ENCODE measurements at places on chromosomes 11 and 22.

GRCh38 chr22:32723643-32724042, 77.9 kb upstream of the TIMP3 start:
- no peak for DNase-seq

DNA sequence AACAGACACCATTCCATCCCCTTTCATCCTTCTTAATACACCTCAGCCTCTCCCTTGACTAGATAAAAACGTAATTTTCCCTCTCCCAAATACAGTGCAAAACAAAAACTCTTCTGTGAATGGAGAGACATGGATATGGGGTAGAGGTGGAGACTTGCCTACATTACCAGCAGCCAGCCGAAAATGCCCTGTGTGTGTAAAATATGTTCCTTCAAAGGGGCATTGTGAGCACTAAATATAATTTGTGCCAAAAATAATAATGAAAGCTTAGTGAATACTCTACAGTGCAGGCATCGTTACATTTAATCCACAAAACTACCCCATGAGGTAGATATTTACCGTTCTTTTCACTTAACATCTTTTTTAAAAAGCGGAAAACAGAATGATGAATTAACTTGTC, 1.0 kb upstream of the TRIM44 start:
- no peak for DNase-seq

GRCh38 chr11:120599816-120600420, 88.4 kb downstream of the GRIK4 start:
- no peak for DNase-seq

GRCh38 chr22:27988704-27989103, 69.6 kb upstream of the PITPNB start:
- no peak for DNase-seq

- no peak for DNase-seq
These were observed 855.8 kb upstream of the LRRC4C start for GRCh38 chr11:42315267-42315666.

DNA sequence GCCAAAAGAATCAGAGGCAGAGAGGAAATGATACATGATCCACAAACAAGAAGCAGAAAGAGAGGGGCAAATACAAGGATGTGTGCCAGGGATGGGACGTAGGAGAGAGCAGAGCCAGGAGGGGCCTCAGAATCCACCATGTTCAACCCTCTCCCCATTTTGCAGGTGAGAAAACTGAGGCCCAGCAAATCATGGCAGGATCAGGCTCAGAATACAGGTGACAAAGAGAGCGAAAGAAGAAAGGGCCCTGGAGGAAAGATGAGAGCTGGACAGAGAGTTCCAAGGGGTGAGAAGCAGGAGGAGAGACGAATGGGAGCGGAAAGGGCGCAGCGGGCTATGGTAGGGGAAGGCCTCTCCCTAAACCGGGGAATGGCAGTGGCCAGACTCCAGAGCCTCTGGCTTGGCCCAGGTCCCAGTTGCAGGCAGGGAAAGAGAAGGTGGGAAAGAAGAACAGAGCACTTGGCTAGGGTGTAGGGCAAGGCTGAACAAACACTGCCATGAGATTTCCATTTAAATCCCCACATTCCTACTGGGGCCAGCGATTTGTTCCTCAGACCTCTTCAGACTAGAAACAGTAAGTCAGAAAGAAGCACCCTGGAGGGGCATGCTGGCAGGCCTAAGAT, 44.4 kb upstream of the TSKU start:
- DNase-seq = no peak

DNA sequence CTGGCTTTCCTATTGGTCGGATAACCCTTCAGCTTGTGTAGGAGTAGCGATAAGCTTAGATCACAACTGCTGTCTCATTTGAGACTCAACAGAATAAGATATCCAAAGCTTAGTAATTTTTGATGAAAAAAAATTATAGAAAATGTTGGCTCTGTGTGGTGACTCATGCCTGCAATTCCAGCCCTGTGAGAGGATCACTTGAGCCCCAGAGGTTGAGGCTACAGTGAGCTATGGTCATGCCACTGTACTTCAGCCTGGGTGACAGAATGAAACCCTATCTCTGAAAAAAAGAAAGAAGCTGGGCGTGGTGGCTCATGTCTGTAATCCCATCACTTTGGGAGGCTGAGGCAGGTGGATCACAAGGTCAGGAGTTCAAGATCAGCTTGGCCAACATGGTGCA, 55.6 kb upstream of the RRM1 start:
- DNase-seq = no peak

GRCh38 chr11:68528630-68529029, 68.1 kb downstream of the PPP6R3 start:
- no peak for DNase-seq

GRCh38 chr22:39150848-39151215, 1.6 kb downstream of the CBX7 start:
- no peak for DNase-seq

GRCh38 chr11:60124802-60125432, 36.5 kb downstream of the MS4A2 start:
- no peak for DNase-seq

- no peak for DNase-seq
These were observed 572.9 kb downstream of the NTM start for GRCh38 chr11:131943295-131943694.

DNA sequence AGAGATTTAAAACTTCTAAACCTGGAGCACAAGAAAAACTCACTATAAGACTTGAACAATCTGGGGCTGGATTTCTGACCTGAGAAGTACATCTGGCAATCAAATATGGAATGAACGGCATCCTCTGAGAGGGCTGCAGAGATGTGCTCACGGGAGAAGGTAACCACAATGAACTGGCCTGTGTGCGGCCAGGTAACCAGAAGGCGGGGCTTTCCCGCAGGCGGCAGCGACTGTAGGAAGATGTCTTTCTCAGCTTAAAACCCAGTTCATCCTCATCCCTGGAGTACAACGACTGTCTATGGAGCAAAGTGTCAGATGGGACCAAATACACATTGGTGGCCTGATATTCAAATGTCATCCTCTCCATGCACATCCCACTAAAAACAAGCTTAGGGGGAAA, 24.5 kb downstream of the MICAL3 start:
- no peak for DNase-seq

DNA sequence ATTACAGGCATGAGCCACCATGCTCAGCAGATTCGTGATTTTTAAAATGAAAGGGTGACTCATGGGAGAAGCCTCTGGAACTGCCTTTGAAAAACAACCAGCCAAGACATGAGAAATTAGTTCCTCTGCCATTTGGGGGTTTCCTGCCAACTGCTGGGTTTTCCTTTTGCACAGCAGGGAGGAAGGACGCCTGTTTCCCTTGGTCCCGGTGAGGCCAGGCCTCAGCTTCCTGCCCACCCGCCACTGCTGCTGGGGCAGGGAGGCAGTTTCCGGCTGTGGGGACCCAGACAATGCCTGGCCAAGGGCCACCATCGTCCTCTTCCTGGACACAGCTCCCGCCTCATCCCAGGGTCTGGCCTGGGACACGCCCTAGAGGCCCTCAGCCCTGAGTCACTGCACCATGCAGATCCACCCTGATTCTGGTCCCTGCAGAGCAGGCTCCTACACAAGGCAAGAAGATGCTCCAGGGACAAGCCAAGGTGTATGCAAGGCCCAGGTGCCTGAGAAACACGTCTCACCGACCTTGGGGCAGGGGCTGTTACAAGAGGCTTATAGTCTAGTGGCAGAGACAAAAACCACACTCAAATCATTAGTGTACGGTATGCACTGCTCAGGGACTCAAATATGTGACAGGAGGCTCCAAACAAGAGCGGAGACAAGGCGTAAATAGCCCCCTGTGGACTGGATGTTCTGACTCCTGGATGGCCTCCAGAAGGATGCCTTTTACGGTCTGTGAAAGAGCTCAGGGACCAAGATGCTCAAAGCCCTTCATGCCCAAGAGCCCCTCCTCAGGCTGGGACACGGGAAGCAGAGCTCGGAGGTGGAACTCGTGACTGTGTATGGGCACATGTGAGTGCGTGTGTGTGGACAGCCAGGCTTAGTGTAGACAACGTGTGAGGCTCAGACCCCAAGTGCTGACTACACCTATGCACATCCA, 10.0 kb downstream of the PPM1F start:
- no peak for DNase-seq

- DNase-seq = no peak
These were observed 12.7 kb downstream of the C11orf91 start for GRCh38 chr11:33687733-33688479.

DNA sequence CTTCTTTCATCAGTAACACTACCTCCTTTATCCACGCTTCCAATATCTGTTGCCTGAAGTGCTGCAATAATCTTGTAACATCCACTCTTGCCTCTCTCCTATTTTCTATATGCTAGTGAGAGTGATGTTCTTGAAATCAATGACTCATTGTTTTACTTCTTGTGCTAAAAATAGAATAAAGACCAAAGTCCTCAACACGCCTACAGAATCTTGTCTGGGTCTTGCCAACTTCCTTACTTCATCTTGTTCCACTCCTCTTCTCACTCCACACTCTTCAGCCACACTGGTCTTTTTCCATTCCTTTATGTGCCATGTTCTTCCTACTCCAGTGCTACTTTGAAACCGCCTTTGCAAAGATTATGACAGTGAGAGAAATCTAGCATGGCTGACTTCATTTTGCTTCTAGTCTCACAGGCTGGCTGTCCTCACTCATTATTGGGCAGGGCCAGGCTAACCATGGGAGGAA, 136.4 kb downstream of the CCDC81 start:
- DNase-seq = no peak

- DNase-seq = no peak
These were observed 43.0 kb downstream of the KREMEN1 start for GRCh38 chr22:29115682-29116288.

DNA sequence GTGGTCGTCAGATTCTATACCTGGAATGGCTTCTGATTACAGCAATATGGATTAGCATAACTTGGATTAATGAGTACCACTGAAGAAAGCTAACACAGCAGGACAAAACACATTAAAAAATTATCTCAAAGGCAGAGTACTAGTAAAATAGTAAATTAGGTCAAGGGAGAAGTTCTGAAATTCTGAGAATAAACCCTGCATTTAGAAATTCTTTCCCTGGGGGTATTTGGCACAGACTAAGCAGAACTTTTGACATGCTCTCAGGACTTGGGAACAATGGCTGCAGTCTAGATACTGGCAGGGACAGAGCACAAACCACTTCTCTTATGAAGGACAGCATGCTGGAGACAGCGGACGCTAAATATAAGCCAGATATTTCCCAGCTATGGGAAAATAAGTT, 85.6 kb upstream of the GRIA4 start:
- no peak for DNase-seq

GRCh38 chr22:31308181-31308580, 15.9 kb upstream of the PIK3IP1 start:
- no peak for DNase-seq

GRCh38 chr22:39297490-39298240, 21.8 kb downstream of the RPL3 start:
- DNase-seq = no peak

DNA sequence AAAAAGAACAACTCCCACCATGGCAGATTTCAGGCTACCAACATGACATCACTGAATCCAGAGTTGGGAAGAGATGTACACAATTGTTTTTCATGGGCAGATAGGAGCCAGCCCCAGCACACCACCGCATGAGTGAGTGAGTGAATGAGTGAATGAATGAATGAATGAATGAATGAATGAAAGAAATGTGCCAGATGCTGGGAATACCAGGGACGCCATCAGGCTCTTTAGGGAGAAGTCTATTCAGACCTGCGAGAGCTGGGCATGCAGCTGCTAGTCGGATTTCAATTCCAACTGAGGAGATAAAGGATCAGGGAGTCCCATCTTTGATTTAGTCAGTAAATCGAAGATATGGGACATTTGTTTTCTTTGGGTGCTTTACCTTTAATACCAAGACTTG, 15.3 kb upstream of the FAM83F start:
- DNase-seq = no peak

DNA sequence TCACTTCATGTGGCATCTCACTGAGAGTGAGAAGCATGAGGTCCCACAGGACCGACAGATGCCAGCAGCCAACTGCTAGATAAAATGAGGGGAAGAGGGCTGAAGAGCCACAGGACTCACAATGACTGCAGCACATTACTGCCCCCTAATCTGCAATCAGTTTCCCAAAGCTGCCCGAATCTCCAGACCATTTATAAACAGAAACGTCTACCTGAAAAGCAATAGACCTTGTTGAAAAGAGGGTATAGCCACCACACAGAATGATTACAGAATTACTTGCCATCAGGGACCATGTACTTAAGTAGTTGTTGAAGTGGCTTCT, 12.4 kb upstream of the TEF start:
- DNase-seq = no peak

- DNase-seq = no peak
These were observed 31.8 kb upstream of the RBMXL2 start for GRCh38 chr11:7056828-7057513.

DNA sequence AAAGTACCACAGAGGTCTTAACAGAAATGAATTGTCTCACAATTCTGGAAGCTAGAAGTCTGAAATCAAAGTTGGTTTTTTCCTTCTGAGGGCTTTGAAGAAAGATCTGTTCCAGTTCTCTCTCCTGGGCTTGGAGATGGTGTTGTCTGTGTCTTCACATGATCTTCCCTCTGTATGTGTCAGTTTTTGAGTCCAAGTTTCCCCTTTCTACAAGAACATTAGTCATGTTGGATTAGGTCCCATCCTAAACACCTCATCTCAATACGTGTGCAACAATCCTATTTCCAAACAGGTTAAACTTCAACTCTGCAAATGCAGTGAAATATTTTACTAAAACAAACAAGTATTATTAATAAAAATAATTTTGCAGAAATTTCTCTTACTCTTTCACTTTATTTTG, 3.1 kb upstream of the PTS start:
- DNase-seq = no peak

GRCh38 chr11:76023236-76024068, 182.8 kb downstream of the WNT11 start:
- no peak for DNase-seq

- DNase-seq = no peak
These were observed 311 bp downstream of the BRD1 start for GRCh38 chr22:49827271-49827852.

DNA sequence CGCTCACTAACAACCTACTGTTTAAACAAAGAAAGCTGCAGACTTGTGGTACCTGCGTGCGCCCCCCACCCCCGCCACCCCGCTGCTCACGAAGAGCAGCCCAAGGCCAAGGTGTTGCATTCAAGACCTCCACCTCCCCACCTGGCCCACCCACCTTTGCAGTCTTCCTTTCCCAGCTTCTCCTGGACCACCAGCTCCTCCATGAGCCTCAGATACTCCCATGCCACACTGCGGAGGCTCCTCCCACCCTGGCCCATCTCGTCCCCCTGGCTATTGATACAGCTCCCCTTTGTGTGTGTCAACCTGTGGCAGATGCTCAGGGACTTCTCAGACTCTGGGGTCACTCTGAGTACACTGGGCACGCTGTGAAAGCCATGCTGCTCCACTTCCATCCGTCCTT, 3.9 kb downstream of the CDPF1 start:
- no peak for DNase-seq

- no peak for DNase-seq
These were observed 264.2 kb upstream of the PITPNB start for GRCh38 chr22:28183078-28183860.

Measured in stimulated activated CD8-positive, alpha-beta memory T cell treated with anti-CD3 and anti-CD28 coated beads, Interleukin-2, amount 100 ng/mL, for 1 hour (primary cell).